Peyer's patch (tissue), 4 donors: ENCODE measurements at places on chromosomes 7 and 10.

DNA sequence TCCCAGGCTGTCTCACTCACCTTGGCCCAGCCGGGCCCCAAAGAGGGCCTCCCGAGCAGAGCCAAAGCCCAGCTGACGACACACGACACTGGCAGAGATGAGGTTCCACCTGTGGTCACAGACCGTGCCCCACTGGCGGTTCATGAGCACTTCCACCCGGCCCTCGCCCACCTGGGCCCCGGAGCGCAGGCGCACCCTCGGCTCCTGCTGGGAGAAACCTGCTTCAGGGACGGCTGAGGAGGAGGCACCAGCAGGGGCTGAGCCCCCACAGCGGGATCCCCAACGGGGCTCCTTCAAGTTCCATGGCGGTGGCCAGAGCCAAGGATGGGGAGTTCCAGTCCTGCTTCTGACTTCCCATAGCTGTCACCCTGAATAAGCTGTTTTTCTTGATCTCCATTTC, 10.0 kb downstream of the LOXL4 start:
- no peak overlapping the region for H3K27ac ChIP-seq
- H3K4me3 ChIP-seq, result no peak overlapping the region
- no peaks in the 10 kb centered on the region for H3K4me1 ChIP-seq
- no peak for DNase-seq
- H3K27me3 ChIP-seq, result no peaks in the 10 kb centered on the region

DNA sequence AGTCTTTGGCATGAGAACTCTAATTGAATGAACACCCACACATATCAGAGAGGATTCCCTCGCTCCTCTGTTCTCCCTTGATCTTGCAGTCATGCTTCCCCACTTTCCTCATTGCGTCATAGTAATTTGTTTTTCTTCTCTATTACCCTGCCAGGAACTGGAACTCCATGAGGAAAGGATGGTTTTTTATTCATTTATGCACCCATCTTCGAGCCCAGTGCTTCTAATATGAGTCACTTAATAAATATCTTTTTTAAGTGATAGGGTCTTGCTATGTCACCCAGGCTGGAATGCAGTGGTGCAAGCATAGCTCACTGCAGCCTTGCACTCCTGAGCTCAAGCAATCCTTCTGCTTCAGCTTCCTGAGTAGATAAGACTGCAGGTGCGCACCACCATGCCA, 83.5 kb downstream of the OTUD1 start:
- no peaks in the 10 kb centered on the region for H3K4me1 ChIP-seq
- H3K4me3 ChIP-seq, result no peak overlapping the region
- no peaks in the 10 kb centered on the region for H3K27me3 ChIP-seq
- no peaks in the 10 kb centered on the region for H3K36me3 ChIP-seq

DNA sequence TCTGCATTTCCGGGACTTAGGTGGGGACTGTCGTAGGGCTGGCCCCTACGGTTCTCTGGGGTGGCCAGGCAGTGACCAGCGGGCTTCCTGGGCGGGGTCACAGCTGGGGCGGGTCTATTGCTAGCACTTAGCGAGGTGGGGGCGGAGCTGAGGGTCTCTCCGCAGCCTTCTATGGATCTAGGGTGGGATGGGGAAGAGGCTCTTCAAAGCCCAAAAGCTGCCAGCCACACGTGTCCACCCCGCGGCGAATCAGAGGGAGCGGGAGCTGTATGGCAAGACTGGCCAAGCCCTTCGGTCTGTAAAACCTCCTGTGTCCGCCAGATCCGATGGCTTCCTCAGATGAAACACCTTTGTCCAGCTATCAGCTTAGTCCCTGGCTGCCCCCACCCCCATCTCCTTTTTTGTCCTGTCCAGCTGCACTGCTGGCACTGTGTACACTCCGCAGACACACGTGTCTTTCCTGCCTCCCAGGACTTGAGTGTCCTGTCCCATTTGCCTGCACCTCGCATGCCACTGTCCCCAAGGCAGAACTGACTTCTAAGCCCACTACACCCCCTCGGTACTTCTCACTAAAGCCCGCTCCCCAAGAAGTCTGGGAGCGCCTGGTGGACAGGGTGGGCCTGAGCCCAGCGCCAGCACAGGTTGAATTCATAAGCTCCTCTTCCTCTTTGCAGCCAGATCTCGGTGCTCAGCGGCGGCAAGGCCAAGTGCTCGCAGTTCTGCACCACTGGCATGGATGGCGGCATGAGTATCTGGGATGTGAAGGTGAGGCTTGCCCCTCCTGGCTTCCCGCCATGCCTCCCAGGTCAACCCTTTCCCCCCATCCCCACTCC, 14.8 kb downstream of the PDAP1 start:
- H3K27me3 ChIP-seq, result no peaks in the 10 kb centered on the region
- H3K4me3 ChIP-seq, result peak overlapping the region; percentile 49
- peak overlapping the region; percentile 80 for H3K27ac ChIP-seq
- no peaks in the 10 kb centered on the region for H3K36me3 ChIP-seq

- no peaks in the 10 kb centered on the region for H3K4me1 ChIP-seq
- no peak for DNase-seq
- no peak overlapping the region for H3K27ac ChIP-seq
- H3K36me3 ChIP-seq, result no peaks in the 10 kb centered on the region
- no peak overlapping the region for H3K4me3 ChIP-seq
- H3K27me3 ChIP-seq, result no peaks in the 10 kb centered on the region
Measured at GRCh38 chr10:24393201-24393600, 184.3 kb downstream of the KIAA1217 start.

DNA sequence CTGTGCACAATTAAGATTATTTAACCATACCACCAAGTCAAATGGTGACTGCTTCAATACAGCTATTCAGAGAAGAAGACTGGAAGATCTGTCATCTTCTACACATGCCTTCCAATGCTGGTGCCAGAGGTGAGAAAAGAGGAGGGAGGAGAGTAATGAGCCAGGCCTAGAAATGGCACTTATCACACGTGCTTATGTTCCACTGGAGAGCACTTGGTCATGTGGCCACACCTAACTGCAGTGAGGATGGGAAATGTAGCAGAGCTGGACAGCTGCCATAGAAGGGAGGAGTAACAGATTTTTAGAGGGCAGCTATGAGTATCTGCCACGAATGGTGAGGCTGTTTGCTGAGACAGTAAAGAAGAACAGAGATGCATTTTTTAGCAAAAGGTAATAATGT, 77.1 kb downstream of the MPLKIP start:
- H3K4me1 ChIP-seq, result no peaks in the 10 kb centered on the region
- no peak overlapping the region for H3K27ac ChIP-seq
- peaks cover 21% of the 10 kb centered on the region for H3K36me3 ChIP-seq
- H3K4me3 ChIP-seq, result no peak overlapping the region

DNA sequence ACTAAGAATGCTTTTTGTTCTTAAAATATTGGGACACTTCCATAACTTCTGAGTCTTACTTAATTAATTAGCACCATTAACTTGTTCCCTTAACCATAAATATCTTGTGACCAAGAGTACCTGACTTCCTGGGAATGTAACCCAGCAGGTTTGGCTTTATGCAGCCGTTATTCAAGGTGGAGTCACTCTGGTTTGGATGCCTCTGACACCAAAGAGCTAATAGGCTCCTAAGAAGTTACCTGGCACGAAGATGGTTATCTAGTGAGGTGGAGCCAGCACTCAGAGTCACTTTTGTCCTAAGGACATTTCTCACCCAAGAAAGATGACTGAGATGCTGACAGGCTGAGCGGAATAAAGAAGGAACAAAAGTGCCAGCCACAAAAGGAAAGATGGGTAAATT, 172.3 kb downstream of the C1GALT1 start:
- no peak overlapping the region for H3K4me3 ChIP-seq
- DNase-seq, result no peak
- no peaks in the 10 kb centered on the region for H3K4me1 ChIP-seq
- no peaks in the 10 kb centered on the region for H3K36me3 ChIP-seq
- no peaks in the 10 kb centered on the region for H3K27me3 ChIP-seq
- H3K27ac ChIP-seq, result no peak overlapping the region

DNA sequence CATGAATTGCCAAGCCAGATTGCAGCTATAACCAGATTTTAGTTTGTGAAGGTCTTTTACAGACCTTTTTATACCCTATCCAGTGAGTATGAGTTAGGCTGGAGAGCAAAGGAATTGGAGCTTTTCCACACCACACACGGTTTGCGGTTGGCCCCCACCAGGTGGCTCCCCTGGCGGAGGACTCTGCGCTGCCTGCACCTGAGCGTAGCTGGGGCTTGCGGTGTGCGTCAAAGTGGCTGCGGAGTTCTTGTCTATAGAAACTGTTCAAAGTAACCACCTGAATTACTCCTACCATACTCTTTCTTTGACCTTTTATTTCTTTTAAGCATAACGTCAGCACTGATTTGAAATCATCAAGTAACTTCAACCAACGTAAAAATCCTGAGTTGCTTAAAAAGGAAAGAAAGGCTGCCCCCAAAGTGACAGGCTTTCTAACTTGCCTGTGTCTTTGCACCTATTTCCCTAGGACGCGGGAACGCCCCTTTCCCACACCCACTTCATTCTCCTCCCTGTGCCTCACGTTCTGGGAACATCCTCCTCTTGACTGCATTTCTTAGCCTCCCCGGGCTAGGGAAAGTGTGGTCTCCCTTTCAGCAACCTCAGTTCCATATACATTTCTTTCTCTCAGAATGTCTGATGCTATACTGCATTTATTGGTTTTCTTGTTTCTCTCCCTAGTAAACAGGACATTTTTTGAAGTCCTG, 47.6 kb upstream of the TMEM72 start:
- H3K4me1 ChIP-seq, result no peaks in the 10 kb centered on the region
- DNase-seq, result no peak
- no peak overlapping the region for H3K27ac ChIP-seq
- no peak overlapping the region for H3K4me3 ChIP-seq
- no peaks in the 10 kb centered on the region for H3K27me3 ChIP-seq

GRCh38 chr10:21675157-21675796, 141.2 kb downstream of the MLLT10 start:
- H3K27ac ChIP-seq, result no peak overlapping the region
- H3K36me3 ChIP-seq, result no peaks in the 10 kb centered on the region
- no peaks in the 10 kb centered on the region for H3K4me1 ChIP-seq

DNA sequence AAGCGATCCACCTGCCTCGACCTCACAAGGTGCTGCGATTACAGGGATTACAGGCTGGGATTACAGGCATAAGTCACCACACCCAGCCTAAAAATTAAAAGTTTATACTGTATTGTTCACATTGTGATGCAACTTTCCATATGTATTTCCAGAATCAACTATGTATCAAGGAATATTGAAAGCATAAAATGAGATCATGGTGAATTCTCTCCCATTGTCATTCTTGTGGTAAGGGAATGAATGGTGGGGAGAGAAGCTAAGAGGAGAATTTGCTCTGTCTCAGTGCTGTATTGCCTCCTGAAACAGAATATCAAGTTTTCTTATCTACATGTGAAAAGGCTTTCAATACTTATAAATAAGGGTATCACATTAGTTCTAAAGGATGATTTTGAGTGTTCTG, 81.7 kb downstream of the CD36 start:
- H3K27me3 ChIP-seq, result no peaks in the 10 kb centered on the region
- no peaks in the 10 kb centered on the region for H3K4me1 ChIP-seq
- no peak overlapping the region for H3K4me3 ChIP-seq
- no peaks in the 10 kb centered on the region for H3K36me3 ChIP-seq
- H3K27ac ChIP-seq, result no peak overlapping the region

GRCh38 chr10:63653747-63654146, 132.5 kb downstream of the REEP3 start:
- no peak overlapping the region for H3K4me3 ChIP-seq
- no peaks in the 10 kb centered on the region for H3K36me3 ChIP-seq
- no peaks in the 10 kb centered on the region for H3K4me1 ChIP-seq
- no peak overlapping the region for H3K27ac ChIP-seq

- DNase-seq, result no peak
- no peaks in the 10 kb centered on the region for H3K36me3 ChIP-seq
- H3K4me3 ChIP-seq, result peak overlapping the region; percentile 78
- H3K27me3 ChIP-seq, result no peaks in the 10 kb centered on the region
- no peaks in the 10 kb centered on the region for H3K4me1 ChIP-seq
Measured at GRCh38 chr10:99619090-99619800, 994 bp downstream of the SLC25A28 start.

DNA sequence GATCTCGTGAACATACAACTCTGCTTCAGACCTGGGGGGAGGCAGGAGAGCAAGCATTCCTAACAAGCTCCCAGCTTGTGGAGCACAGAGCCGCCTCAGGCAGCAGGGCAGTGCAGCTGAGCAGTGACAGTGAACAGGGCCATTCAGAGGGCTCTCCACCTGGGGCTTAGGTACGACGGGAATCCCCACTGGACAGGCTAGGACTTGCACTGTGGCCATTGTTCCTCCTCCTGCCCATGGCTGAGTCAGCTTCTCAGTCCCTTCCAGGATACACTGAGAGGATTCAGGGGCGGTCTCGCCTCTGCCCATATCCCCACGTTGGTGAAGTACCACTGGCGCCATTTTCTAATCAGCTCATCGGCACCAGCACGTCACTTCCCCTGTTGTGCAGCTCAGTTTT, 71.1 kb downstream of the FIGNL1 start:
- H3K4me1 ChIP-seq, result no peaks in the 10 kb centered on the region
- H3K27ac ChIP-seq, result no peak overlapping the region
- no peaks in the 10 kb centered on the region for H3K27me3 ChIP-seq
- H3K4me3 ChIP-seq, result no peak overlapping the region
